ENCODE measurements at places on chromosomes 6 and 20.

GRCh38 chr20:63911176-63911575 is 16.2 kb downstream of the DNAJC5 start:
- DNase-seq, result no peak

GRCh38 chr6:119109654-119110325 is 31.3 kb upstream of the FAM184A start:
- DNase-seq, result no peak

- DNase-seq, result no peak
Observed at GRCh38 chr6:2715737-2716136, 35.0 kb downstream of the MYLK4 start.

DNA sequence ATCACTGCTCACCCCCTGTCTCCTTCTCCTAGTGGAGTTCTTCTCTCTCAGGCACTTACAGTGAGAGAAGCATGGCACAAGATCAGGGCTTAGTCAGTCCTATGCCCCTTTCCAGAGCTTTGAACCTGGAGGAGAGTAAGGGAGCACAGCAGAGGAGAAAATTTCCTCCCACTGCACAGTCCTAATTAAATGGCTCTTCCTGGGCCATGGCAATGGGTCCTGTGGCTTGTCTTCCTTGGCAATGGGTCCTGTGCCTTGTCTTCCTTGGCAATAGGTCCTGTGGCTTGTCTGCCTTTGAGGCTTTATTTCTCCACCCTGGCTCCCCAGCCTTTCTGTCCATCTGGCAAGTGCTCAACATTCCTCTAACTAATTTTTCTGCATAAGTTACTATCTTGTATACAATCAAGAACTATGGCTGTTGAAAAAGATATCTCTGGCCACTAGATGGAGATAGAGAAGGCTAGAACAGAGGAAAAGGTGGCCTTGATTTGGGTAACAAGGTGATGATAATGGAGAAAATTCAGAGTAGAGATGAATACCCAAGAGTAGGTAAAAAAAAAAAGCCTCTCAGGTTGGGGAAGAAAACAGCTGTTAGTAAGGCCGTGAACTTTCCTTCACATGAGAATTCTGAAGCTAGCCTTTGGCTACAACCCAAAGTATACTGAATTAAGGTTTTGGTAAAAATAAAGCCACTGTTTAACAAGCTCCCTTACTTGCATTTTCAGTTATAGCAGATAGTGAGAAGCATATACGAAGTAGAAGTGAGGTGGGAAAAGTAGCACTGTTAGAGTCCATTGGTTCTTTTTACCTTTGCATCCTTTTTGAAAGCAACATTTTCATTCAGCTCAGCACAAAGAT is 504.9 kb downstream of the DOK5 start:
- no peak for DNase-seq

DNA sequence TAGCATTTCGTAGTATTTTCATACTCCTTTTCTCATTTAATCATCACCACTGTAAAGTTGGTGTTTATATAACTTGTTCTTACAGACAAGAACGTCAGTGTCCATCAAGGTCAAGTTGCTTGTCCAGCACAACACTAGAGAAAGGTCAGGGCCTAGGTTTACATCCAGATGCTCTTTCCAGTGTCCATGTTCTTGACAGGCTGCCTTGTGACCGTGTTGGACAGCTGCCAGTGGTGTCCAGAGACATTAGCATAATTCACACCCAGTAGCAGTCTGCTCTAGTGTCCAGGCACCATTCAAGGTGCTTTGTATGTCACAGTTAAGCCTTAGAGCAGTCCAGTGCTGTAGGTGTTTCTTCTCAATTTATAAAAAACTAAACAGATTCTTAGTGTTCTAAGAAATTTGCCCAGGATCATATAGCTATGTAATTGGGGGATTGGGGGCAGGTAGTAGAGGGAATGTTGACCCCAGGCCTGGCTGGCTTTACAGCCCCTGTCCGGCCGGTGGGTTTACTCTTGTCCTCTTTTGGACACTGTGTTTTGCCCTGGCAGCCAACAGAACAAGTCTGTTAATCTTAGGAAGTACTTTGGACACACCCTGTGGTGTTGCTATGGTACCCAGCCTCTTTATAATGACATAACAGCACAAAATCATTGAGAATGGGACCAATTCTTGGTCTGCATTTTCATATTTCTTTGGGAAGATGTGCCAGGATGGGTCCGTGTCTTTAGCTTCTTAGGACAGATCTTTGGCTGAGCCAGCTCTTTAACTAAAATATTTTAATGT is 8.0 kb downstream of the STK35 start:
- DNase-seq, result no peak

GRCh38 chr6:137259349-137259748 is 40.2 kb upstream of the IFNGR1 start:
- DNase-seq, result no peak

DNA sequence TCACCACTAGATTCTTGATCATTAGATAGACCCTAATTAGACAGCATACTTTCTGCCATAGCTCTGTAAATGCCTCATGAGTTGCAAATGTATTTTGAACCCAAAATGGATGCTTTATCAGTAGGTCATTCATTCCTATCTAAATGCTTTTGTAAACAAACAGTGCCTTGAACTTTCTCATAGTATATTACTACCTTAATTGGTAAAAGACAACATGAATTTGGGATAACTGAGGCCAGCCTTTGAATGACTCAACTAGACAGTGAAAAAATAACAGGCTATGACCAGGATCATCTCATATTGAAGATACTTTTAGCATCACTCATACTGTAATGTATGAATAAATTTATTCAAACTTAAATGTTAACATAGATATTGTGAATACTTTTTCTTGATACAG is 37.0 kb upstream of the PRL start:
- no peak for DNase-seq

GRCh38 chr20:15476781-15477180 is 1096.5 kb downstream of the KIF16B start:
- no peak for DNase-seq

DNA sequence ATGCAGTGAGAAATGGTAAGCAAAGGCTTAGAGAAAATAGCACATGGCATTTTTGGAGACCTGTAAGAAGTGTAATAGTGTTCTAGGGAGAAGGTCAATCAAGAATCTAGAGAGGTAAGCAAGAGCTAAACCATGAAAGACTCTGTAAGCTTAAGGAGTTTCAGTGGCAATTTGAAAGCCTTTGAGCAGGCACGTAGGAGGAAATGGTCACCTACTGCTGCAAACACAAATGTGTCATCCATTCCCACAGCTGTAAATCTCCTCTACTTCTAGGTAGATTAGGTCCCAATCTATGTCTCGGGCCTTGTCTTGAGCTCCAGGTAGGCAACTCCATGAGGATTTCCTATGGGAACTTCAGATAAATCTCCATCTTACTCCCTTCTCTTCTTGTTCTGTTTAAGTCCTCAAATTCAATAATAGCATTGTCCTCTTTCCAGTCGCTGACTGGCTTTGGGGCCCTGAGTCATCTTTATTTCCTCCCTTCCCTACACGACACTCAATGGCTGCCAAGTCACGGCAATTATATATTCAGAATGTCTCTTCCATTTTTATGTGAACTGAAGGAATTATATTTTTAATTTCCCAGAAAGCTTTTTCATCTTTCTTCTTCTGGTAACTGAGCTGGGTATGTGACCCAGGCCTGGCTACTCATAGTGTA is 24.2 kb upstream of the PAQR8 start:
- no peak for DNase-seq

- no peak for DNase-seq
Observed at GRCh38 chr6:111173946-111174345, 86.6 kb downstream of the SLC16A10 start.

DNA sequence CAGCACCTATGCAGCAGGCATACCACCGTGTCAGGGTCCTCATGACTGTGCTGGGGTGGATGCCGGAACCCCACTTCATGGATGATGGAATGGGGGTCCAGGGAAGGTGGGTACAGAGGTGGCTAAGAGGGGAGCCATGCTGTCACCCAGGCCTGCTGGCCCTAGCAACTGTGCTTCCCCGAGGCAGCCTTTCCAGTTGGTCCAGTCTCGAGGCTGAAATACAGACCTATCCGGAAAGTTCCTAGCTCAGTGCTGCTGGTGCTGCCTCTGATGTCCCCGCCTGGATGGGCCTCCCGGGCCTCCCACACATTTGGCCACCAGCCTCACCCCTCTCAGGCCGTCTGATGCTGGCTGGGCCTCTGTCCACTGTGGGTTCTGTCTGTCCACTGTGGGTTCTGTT is 17.4 kb downstream of the SIRPA start:
- no peak for DNase-seq

DNA sequence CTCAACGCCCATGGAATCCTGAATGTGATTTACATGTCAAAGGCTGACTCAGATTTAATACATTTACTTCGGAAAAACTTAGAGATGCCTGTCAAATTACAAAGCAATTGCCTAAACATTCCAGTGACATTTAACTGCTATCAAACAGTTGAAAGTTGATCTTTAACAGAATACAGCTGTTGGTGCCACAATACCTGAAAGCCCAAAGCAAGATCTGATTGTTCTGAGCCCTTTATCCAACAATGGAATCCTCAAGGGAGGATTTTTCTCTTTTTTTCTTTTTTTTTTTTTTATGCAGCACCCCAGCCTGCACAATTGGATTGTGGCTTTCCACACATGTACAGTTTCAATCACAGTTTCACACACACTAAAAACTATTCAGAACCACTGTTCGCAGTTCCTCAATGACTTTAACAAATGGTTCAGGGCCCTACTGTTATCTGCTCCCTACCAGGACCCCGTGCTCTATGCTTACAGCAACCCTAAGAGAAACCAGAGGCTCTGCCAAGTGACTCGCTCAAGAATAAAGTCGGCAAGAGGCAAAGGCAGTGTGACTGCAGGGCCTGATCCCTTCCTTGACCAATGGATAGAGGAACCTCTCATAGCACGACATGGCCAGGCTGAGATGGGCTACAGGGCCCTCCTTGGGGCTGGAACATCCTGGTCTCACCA is 33.3 kb downstream of the EPB41L2 start:
- DNase-seq, result no peak

- no peak for DNase-seq
Observed at GRCh38 chr6:119067091-119067490, 11.4 kb downstream of the FAM184A start.

- no peak for DNase-seq
Observed at GRCh38 chr6:154292066-154292465, 64.5 kb downstream of the IPCEF1 start.

DNA sequence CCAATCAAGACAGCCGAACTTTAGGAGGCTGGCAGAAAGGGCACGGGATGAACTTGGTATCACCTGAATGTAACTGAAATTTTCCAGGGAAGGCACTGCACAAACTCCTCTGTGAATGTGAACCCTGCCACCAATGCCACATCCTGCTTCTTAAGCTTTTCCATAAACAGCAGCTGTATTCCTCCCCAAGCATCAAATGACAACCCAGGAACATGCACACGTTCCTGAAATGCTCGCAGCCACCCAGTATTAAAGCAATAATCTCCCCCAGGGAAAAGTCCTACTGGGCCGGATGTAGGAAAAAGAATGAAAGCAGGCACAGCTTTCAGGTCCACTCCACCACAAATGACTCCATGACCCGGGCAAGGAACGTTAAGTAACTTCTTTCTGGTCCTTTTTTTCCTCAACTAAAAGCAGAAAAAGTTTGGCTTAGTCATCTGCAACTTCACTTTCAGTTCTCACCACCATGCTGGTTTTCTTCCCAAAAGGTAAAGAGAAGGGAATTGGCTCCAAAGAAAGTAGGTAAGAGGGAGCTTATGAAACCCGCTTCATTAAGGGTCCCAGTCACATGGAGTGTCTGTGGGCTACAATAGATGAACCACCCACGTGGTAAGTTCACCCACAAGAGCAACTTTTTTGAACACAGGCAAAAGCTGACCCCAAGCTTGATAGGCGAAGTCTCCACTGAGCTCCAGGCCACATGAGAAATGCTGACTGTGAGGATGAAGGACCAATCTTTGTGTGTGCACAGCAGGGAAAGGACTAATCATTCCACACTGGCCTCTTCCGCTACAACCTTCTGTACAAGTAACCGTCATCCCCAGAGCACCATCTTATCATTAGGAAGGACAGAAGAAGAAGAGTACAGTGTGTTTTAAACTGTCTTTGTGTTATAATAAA is 90.1 kb downstream of the HIVEP2 start:
- no peak for DNase-seq

DNA sequence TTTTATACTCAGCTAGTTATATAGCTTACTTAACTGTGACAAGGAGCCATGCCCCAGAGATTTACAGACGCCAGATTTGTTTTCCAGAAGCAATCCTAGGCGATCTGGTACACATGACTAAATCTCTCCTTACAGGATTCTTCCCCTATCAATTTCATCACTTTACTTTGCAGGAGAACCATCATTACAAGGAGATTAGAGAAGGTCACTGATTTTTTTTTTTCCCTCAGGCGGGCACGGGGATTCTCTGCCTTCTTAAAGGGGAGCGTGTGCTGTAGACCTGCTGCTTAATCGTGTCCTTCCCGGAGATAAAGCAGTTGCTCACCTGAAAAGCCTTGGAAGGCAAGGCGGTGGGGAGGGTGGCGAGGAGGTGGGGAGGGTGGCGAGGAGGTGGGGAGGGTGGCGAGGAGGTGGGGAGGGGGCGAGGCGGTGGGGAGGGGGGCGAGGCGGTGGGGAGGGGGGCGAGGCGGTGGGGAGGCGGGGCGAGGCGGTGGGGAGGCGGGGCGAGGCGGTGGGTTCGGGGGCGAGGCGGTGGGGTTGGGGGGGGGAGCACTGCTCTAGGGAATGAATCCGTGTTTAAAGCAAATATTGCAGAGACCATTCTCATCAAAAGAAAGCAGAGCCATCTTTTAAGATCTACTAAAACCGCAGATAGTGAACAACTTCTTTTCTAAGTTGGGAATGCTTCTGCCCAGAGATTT is 14.3 kb upstream of the MRAP2 start:
- DNase-seq, result no peak

DNA sequence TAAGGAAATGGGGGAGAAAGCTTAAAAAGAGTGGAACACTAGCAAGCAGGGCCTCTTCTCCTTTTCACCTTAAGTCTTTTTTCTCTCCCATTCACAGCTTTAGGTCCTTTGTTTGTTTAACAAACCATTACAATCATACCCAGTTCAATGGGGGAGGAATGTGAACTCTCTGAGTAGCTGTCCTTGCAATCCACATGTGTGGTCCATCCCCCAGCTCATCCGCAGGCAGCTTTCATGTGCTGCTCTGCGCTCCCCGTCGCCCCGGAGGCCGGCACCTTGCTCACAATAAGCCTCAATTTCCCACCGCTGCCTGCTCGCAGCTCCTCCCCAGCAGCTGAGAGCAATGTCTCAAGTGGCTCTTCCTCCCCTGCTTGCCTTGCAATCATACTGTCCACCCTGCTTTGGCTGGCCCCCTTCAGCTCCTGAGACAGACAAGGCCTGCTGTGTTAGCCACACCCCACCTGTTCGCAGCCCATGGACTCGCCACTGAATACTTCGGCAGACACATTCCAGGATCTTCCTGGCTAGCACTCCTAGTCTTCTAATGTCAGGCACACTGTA is 49.1 kb downstream of the PLAGL1 start:
- no peak for DNase-seq

DNA sequence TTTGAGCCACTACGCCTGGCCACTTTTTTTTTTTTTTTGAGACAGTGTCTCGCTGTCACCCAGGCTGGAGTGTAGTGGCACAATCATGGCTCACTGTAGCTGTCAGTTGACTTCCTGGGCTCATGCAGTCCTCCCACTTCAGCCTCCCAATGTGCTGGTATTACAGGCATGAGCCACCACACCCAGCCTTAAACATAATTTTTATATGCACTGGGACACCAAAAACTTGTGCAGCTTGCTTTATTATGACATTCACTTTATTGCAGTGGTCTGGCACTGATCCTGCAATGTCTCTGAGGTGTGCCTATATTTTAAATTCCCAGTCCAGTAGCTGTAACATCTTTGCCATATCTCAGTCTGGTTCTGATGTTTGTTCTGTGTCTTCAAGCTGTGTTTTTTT is 34.7 kb downstream of the KAT14 start:
- no peak for DNase-seq
